ENCODE measurements at places on chromosomes 3 and 15.

DNA sequence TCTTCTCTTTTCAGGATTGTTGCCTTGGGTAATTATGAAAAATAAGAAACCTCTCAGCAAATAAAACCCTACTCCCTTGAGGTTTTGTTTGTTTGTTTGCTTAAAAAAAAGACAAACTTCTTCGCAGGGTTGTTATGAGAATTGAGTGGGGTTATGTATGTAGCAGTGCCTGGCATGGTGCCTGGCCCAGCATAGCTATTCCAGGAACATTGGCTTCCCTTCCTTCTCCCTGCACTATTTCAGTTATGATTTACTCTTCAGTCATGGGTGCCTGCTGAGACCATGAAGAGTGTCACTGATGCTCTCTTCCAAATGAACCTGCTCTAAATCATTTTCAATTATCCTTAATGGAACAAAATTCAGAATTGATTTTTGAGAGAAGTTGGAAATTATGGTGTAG is 283.5 kb upstream of the ROPN1 start:
- DNase-seq: no peak

DNA sequence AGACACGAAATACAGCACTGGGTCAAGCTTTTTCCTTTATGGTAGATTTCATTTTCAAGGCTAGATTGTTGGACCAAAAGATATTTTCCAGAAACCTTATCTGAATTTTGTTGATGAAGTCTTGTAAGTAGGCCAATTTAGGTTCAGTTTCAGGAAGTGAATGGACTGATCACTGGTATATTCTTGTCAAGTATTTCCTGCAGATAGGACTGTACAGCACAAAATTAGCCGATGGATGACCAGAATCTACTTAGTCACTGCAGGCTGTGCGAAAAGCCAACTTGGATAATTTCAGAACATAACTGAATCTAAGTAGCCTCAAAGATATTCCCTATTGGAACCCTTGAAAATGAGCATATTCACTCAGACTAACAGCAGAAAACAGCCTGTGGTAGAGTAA is 206.5 kb downstream of the NR1D2 start:
- no peak for DNase-seq

GRCh38 chr3:61715886-61716527 is 154.6 kb downstream of the PTPRG start:
- no peak for DNase-seq

DNA sequence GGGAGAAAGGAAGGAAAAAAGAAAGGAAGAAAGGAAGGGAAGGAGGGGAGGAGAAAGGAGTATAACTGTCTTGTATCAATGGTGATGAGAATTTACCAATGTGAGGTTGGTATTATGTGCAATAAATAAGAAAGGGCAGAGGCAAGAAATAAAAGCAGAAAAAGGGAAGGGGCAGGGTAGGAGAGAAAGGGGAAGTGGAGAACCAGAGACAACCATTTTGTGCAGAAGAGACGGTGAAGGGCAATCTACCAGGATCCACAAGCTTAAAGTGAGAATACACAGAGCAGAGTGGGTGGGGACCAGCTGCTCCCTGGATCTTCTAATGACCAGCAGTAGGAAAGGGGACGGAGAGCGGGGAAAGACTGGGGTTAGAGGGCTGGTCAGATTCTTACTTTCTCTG is 106.9 kb upstream of the SLCO2A1 start:
- no peak for DNase-seq

DNA sequence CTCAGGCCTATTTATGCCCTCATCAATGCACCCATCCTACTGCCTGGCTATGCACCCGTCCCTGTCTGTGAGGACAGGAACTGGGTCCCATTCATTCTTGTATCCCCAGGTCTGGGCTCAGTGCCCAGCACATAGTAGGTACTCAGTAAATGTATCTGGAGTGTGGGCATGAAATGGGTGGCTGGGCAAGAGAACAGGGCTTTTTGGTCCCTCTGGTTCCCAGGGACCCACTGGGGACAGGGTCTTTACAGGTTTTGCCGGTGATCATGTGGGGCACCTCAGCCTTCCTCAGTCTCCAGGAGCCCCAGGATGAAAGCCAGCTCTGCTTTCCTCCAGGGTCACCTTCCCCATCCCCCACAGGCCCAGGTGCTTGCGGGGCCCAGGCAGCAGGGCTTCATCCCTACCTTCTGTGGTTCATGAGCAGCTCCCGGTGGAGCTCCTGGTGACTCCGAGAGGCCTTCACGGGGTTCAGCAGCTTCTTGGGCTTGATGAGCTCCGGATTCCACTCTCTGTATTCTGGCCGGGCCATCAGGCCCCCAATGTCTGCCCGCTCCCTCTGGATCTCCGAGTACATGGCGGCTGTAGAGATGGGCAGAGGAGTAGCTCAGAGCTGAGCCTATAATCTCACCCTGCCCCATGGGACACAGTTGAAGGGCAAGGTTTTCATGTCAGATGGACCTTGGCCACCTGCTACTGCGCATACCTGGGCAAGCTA is 7.7 kb downstream of the FAM107A start:
- DNase-seq: no peak

DNA sequence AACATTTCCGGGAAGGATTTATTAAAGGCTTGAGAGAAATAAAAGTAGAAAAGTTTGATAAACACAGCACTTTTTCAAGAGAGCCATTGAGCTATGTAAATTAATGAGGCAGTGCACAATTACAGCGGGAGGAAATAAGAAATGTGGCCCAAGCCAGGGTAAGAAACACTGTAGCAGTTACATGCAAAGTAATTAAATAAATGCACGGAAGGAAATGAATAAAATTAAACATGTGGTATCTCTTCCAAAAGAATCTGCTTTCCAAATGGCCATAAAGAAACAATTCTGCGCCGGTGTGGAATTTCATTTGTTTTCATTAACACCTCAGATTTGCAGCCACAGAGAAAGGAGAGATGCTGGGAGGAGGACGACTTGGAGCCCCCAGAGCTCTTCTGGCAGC is 35.3 kb downstream of the ZPLD1 start:
- DNase-seq: no peak

Data from stimulated activated naive B cell treated with anti-CD40 and anti-IgM and Interleukin-4, amounts not matched to agents 10 μg/mL and 1 μg/mL and 100 μg/mL, for 72 hours (primary cell).